Tibial artery (tissue), 4 donors: ENCODE measurements at places on chromosomes 6 and 20.

GRCh38 chr6:155248008-155249001, 15.5 kb upstream of the CLDN20 start:
- H3K4me1 ChIP-seq: no peaks in the 10 kb centered on the region
- H3K27me3 ChIP-seq: no peaks in the 10 kb centered on the region
- peak; percentile 31 for DNase-seq

GRCh38 chr6:9937031-9937763, 477.7 kb downstream of the TFAP2A start:
- no peak overlapping the region for H3K4me3 ChIP-seq
- no peaks in the 10 kb centered on the region for H3K4me1 ChIP-seq
- no peak overlapping the region for H3K27ac ChIP-seq
- no peaks in the 10 kb centered on the region for H3K27me3 ChIP-seq

DNA sequence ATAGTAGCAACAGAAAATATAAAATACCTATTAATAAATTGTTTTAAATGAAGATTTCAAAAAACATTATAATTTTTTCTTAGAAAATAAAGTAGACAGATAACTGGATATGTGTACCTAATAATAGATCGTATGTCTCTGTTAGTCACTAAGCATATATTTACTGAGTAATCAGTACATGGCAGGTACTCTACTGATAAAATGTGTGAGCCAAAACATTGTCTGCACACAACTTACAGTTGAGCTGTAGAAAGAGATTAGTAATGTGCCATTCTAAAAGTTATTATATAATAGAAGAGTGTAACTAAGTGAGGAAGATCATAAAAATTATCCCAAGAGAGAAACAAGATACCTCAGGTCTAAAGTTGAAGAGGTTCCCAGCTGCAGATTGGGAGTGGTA, 929.9 kb upstream of the EPHA7 start:
- no peak for DNase-seq
- H3K27me3 ChIP-seq: no peaks in the 10 kb centered on the region
- H3K4me3 ChIP-seq: no peak overlapping the region
- H3K36me3 ChIP-seq: no peaks in the 10 kb centered on the region

DNA sequence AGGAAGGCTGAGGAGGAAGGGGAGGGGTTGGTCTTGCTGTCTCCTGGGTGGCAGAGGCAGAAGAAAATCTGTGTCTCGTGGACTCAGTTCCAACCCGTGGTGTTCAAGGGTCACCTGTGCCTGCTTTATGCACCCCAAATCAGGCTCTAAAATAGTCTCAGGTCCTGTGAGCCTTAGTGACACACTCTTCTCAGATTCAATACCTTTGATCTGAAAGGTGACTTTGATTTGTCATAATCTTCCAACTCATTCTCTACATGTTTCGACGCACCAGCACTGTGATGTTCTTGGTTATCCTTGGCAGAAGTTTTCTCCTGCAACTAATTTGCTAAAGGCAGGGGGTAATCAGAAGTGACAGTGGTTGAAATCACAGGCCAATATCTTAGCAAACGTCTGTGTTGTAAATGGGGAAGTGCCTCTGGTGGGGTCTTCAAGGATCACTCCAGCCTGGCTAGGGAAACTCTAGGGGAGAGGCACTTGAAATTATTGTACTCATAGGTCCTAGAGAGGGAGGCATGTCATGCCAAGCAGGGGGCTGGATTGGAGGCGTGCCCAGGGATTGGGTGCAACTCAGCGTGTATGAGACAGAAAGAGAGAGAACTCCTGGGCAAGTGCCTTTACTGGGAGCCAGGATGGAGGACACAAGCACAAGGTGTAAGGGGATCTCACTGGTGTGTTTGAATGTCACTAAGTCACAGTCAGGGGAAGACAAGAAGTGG, 19.0 kb upstream of the PRND start:
- H3K4me3 ChIP-seq: no peak overlapping the region
- H3K4me1 ChIP-seq: peaks cover 7% of the 10 kb centered on the region
- no peak overlapping the region for H3K27ac ChIP-seq
- H3K27me3 ChIP-seq: no peaks in the 10 kb centered on the region
- peak; percentile 33 for DNase-seq
- peaks cover 11% of the 10 kb centered on the region for H3K36me3 ChIP-seq

DNA sequence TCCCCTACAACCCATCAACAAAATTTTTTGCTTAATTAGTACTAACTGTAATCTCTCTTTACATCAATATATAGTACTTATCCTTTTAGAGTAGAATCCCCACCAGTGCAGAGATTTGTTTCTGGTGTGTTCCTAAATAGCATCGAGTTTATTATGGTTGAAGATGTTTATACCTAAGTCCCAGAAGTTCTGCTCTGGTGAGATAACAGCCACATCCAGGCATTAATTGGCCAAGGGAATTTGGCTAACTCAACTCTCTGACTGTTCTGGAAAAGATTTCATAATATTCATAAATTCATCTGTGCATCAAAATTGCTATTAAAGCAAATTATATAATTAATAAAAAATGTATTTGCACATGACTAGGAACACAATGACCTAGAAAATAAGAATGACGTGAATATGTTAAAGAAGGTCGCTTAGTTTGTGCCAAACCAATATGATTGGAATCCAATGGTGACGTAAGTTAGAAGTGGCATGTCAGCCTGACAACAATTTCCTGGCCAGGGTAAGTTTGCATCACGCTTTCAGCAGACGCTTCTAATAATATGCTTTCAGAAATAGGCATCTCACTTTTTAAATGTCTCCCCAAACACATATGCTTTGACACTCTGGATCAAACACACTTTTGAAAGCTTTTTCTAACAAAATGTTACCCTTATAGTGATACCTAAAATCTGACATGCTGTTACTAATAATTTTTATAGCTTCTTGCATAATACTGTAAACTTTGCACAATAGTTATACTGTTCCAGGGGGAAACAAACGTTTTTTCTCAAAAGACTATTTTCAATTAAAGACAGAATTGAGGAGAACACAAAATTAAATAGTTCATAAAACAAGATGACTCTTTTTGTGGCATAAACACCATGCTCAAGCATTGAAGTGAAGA, 236.7 kb downstream of the TENT5A start:
- H3K4me3 ChIP-seq: no peak overlapping the region
- peaks cover 11% of the 10 kb centered on the region for H3K4me1 ChIP-seq
- no peaks in the 10 kb centered on the region for H3K27me3 ChIP-seq
- no peak for DNase-seq
- H3K36me3 ChIP-seq: no peaks in the 10 kb centered on the region
- peak overlapping the region; percentile 20 for H3K27ac ChIP-seq

DNA sequence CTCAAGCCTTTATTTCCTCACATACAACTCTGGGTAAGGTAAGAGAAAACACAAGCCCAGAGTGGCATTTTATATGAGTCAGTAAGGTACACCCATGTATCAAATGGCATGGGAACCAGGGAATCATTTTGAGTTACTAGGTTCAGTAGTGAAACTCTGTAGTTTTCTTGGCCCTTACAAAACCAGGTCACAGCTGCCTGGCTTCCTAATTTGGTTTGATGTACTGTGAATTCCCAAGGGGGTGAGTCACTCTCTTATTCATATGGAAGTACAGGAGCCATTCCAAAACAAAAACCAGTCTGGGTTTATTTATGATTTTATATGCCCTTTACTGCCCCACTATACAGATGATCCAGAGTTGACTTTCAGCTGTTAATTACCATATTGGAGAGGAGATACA, 70.7 kb downstream of the PDE7B start:
- no peak overlapping the region for H3K4me3 ChIP-seq
- H3K4me1 ChIP-seq: peaks cover 11% of the 10 kb centered on the region
- no peaks in the 10 kb centered on the region for H3K36me3 ChIP-seq
- H3K27ac ChIP-seq: peak overlapping the region; percentile 39
- DNase-seq: peak; percentile 70

- no peak overlapping the region for H3K4me3 ChIP-seq
- peaks cover 31% of the 10 kb centered on the region for H3K27me3 ChIP-seq
- DNase-seq: no peak
- no peaks in the 10 kb centered on the region for H3K36me3 ChIP-seq
- H3K27ac ChIP-seq: no peak overlapping the region
These were observed 108.1 kb upstream of the PRDM1 start for GRCh38 chr6:105977934-105978504.

DNA sequence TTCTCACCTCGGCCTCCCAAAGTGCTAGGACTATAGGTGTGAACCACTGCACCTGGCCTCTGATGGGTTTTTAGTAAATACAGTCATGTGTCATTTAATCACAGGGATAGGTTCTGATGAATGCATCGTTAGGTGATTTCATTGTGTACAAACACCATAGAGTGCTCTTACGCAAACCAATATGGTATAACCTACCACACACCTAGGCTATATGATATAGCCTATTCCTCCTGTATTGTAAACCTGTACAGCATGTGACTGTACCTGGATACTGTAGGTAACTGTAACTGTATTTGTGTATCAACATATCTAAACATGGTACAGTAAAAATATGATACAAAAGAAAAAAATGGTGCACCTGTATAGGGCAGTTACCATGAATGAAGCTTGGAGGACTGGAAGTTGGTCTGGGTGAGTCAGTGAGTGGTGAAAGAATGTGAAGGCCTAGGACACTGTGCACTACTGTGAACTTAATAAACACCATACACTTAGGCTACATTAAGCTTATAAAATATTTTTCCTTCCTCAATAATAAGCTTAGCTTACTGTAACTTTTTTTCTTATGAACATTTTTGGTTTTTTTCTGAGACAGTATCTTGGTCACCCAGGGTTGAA, 10.0 kb downstream of the BICRAL start:
- no peak overlapping the region for H3K4me3 ChIP-seq
- H3K4me1 ChIP-seq: peaks cover 61% of the 10 kb centered on the region
- no peaks in the 10 kb centered on the region for H3K36me3 ChIP-seq
- peak overlapping the region; percentile 19 for H3K27ac ChIP-seq
- no peak for DNase-seq

DNA sequence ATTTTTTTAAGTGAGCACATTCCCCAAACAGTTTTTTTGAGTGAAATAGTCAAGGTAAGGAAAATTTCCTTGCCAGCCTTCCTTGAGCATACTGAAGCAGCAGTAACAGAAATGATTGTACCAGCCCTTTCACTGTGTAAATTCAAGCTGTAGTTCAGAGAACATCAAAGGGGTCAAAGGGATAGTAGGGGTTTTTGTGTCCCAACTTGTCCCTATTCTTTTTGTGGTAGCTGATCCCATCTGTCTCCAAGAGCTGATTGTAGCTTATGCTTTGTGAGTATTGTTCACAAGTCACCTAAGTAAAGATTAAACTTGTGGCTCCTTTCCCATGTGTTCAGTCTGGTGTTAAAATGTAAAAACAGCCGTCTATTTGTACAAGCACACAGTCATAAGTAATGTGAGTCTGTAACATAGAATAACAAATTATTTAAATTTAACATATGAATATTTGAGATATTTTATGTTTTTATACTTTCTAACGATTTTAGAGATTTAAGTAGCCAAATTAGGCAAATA, 185.0 kb downstream of the CENPW start:
- no peak overlapping the region for H3K4me3 ChIP-seq
- H3K27ac ChIP-seq: no peak overlapping the region
- DNase-seq: no peak
- no peaks in the 10 kb centered on the region for H3K4me1 ChIP-seq
- H3K27me3 ChIP-seq: no peaks in the 10 kb centered on the region

GRCh38 chr6:37376078-37376743, 22.4 kb downstream of the RNF8 start:
- peaks cover 84% of the 10 kb centered on the region for H3K36me3 ChIP-seq
- peaks cover 13% of the 10 kb centered on the region for H3K4me1 ChIP-seq
- no peaks in the 10 kb centered on the region for H3K27me3 ChIP-seq
- H3K4me3 ChIP-seq: no peak overlapping the region
- no peak overlapping the region for H3K27ac ChIP-seq

GRCh38 chr6:8608737-8609136, 173.4 kb upstream of the SLC35B3 start:
- no peaks in the 10 kb centered on the region for H3K27me3 ChIP-seq
- no peak for DNase-seq
- H3K4me1 ChIP-seq: no peaks in the 10 kb centered on the region
- H3K4me3 ChIP-seq: no peak overlapping the region

DNA sequence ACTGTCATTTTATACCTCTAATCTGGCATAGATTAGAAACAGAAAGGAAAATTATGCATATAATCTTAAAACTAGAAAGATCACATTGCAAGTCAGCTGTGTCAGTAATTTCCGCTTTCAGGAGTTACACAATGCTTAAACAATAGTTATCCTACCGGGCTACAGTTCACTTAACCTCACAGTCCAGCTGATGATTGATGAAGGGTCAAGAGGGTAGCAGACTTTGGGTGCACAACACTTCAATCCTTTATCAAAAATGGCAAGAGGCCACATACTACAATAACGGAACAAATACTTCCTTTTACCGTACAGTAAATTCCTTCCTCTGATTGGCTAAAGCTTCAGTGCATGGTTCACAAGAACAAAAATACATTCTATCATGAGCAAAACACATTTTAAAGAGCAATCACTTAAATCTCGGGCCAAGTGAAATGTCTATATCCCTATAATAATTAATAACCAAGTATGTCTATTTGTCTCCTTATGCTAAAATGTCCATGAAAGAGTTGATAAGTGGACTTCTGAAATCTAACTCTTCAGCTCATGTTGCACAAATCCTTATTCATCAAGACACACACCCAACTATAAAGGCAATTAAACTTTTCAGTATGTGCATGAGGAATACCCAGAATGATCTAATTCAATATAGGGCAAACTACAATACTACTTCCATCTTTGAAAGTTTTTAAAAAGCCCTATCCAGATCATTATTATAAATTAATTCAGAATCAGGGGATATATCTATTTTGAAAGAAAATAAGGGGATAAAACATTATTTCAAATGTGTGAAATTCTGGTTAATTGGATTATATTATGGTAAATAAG, 76.8 kb downstream of the HIVEP2 start:
- H3K27me3 ChIP-seq: no peaks in the 10 kb centered on the region
- H3K27ac ChIP-seq: no peak overlapping the region
- DNase-seq: no peak
- H3K4me1 ChIP-seq: peaks cover 18% of the 10 kb centered on the region
- H3K4me3 ChIP-seq: no peak overlapping the region

DNA sequence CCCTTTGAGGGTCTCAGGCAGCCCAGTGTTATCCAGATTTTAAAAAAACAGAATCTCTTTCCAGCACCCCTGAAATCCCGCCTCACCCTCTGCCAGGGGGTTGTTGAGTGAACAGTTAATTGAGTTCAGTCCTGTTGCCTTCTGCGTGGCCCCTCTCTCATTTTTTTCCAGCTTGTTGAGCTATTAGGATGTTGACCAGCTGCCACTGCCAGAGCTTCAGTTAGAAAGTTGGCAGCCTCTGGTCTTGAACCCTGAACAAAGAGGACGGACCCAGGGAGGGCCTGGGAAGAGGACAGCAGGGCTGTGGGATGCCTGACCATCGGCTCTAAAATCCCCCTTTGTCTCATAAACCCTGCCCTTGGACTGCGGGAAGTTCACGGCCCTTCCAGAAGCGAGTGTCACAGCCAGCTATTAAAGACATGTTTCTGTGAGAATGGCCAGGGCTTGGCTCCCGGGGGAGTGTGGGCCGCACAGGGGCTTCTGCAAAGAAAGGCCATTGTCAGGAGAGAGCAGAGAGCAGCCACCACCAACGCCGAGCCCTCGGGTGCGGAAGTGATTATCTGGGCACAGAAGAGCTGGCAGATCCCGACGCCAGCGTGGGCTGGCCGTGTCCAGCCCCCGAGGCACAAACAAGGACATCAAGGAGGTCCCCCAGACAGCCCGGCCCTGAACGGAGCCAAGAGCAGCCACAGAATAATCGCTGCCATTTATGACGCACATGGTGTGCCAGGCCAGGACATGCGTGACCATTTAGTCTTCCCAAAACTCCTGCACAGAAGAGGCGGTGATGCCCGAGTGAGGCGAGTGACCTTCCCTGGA, 189.0 kb downstream of the ANKRD60 start:
- no peak overlapping the region for H3K27ac ChIP-seq
- no peak overlapping the region for H3K4me3 ChIP-seq
- DNase-seq: no peak
- H3K36me3 ChIP-seq: no peaks in the 10 kb centered on the region
- peaks cover 2% of the 10 kb centered on the region for H3K27me3 ChIP-seq

GRCh38 chr6:142482249-142482648, 180.4 kb downstream of the ADGRG6 start:
- no peak overlapping the region for H3K4me3 ChIP-seq
- H3K27ac ChIP-seq: no peak overlapping the region
- no peaks in the 10 kb centered on the region for H3K27me3 ChIP-seq
- no peak for DNase-seq
